Activated CD4-positive, alpha-beta T cell treated with anti-CD3 and anti-CD28 coated beads for 36 hours (primary cell): ENCODE measurements at places on chromosomes 12 and 14. TPM values are rescaled to one million over a fixed set of nuclear protein-coding genes. Genes with fewer than 3 reads are reported as not detected.

SMOC1 gene
- total RNA-seq, result not detected

LRCOL1 gene
- total RNA-seq, result not detected

LMNTD1 gene
- total RNA-seq, result not detected

PRPH gene
- not detected for total RNA-seq

CCDC198 gene
- total RNA-seq, result not detected

EIF5 gene
- 234 TPM for total RNA-seq

SPIC gene
- total RNA-seq, result not detected

RPL10L gene
- not detected for total RNA-seq

LBHD2 gene
- total RNA-seq, result not detected

TC2N gene
- total RNA-seq, result 49.3 TPM

PLA2G1B gene
- not detected for total RNA-seq

B4GALNT1 gene
- 1.4 TPM for total RNA-seq

KIF21A gene
- total RNA-seq, result 13.9 TPM

ZC2HC1C gene
- total RNA-seq, result 1.3 TPM

ARHGAP9 gene
- 101 TPM for total RNA-seq

IGFBP6 gene
- total RNA-seq, result 2.4 TPM

GLIPR1L1 gene
- total RNA-seq, result not detected

ANKS1B gene
- 0.73 TPM for total RNA-seq

KIF26A gene
- total RNA-seq, result 0.21 TPM

IKBIP gene
- total RNA-seq, result 27.0 TPM

CKB gene
- 3.4 TPM for total RNA-seq

ENDOU gene
- total RNA-seq, result not detected

PTCSC3 gene
- not detected for total RNA-seq

TAS2R7 gene
- total RNA-seq, result not detected

RASSF9 gene
- not detected for total RNA-seq

RNF212B gene
- not detected for total RNA-seq

SERPINA12 gene
- not detected for total RNA-seq

CISTR gene
- total RNA-seq, result not detected

CLMN gene
- total RNA-seq, result 0.75 TPM

KCNA1 gene
- not detected for total RNA-seq

TSPAN19 gene
- not detected for total RNA-seq

STON2 gene
- 0.05 TPM for total RNA-seq

ERP27 gene
- total RNA-seq, result 2.0 TPM

ABCC9 gene
- total RNA-seq, result not detected

SOAT2 gene
- total RNA-seq, result 0.57 TPM

MGST1 gene
- total RNA-seq, result not detected

TOMM20L gene
- not detected for total RNA-seq
